ENCODE measurements at places on chromosomes 1 and 21.

DNA sequence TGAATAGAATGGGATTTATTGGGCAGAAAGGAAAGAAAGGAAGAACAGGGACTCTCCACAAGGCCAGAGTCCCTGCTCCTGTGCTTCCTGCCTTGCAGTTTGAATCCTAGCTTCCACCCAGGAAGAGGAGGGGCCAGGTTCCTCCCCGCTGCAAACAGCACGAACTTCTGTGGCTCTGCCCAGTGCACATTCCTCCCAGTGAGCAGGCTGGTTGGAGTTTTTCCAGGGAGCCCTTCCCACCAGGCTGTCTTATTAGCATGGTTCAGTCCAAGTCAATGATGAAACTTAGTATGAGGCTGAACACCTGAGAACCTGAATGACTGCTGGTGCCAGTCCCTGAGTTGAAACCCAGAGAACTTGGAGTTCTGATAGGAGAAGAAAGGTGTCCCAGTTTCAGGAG, 247.2 kb downstream of the DUSP10 start:
- DNase-seq, result no peak

DNA sequence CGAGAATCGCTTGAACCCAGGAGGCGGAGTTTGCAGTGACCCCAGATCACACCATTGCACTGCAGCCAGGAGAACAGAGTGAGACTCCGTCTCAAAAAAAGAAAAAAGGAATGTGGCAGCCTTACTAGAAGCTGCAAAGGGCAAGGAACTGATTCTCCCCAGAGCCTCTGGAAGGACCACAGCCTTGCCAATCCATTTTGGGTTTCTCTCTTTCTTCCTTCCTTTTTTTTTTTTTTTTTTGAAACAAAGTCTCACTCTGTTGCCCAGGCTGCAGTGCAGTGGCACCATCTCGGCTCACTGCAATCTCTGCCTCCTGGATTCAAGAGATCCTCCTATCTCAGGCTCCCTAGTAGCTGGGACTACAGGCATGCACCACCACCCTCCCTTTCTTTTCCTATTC, 9.9 kb upstream of the IFNGR2 start:
- no peak for DNase-seq

- no peak for DNase-seq
Observed at GRCh38 chr21:42400525-42400924, 3.2 kb upstream of the UBASH3A start.

- no peak for DNase-seq
Observed at GRCh38 chr21:24730661-24731060, 876.6 kb downstream of the MRPL39 start.

DNA sequence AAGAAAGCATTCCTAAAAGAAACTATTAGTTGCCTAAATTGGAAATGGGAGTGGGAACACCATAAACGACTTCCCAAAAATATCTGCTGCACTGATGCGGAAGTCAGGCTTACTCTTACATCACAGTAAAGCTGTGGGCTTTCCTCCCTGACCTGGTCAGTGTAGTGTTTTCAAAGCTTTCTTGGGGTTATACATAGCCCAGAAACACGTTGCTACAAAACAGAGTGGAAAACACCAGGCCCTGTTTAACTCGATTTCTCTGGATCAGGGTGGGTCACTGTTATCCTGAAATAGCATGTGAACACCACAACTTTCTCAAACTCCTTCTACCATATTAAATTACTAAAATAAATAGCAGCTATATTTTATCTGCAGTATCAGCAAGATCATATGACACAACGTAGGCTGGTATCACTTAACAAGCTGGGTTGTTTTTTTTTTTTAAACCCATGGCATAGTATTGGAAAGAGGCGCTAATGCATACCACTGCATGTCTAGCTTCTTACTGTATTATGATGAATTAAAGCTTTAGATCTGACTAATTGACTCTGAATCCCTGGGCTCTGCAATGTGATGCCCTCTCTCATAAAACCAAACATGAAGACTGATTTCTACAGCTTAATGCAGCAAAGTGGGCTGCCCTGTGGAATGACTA, 184.6 kb downstream of the TGFB2 start:
- no peak for DNase-seq

GRCh38 chr1:173934440-173934839, 17.3 kb upstream of the SERPINC1 start:
- no peak for DNase-seq

- DNase-seq, result no peak
Observed at GRCh38 chr1:210072129-210072528, 134.1 kb downstream of the SYT14 start.

GRCh38 chr1:156881101-156881500, 12.4 kb upstream of the PEAR1 start:
- no peak for DNase-seq

DNA sequence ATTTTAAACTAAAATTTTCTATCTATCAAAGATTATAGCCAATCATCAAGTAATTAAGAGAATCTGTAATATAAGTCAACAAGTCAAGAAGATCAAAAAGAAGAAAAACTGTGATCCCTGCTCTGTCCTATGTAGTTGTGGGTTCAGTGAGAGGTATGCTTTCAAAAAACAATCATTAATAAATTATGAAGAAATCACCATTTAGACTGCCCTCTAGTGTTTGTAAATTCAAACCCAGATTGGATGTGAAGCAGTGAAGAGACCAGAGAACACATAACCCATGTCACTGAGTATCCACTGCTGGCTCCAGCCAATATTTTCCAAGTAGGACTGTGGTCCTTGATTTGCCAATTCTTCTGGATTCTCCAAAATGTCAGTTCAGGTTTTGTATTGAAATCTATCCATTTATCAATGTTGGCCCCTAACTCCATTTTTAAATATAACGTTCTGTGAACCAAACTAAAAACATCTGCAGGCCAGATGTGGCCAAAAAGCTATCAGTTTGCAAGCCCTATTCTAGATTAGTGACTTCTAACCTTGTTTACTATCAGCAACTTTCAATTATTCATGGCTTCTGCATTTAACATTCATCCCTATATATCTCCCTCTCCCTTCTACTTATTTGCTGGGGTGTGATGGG, 467.5 kb upstream of the CXADR start:
- no peak for DNase-seq

- DNase-seq, result no peak
Observed at GRCh38 chr1:97252925-97253324, 531.3 kb downstream of the PTBP2 start.

GRCh38 chr1:63322114-63322943, at the start of gene FOXD3:
Gene FOXD3 (plus strand): TSS chr1:63322567. CDS start chr1:63323059, 492 bp downstream.
- no peak for DNase-seq

All from stimulated activated CD4-positive, alpha-beta T cell treated with anti-CD3 and anti-CD28 coated beads, Interleukin-2, amount 100 ng/mL, for 48 hours (primary cell).